ENCODE measurements at places on chromosomes 4 and X.

DNA sequence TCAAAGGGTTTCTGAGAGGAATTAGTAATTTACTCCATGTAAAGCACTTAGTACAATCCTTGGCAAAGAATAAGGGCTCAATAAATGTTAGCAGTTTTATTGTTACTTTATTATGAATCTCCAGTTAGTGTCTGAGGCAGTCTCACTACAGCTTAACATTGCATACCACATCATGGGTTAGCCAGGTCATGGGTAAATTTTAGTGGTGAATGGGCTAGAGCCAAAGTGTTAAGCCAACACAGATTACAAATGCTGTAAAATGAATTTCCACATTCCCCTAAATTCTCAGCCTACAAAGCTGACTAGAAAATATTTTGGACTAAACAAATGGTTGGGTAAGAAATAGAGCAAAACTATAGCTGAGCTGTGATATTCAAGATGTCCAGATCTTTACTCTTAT is 72.4 kb downstream of the NRK start:
- no peak for DNase-seq

DNA sequence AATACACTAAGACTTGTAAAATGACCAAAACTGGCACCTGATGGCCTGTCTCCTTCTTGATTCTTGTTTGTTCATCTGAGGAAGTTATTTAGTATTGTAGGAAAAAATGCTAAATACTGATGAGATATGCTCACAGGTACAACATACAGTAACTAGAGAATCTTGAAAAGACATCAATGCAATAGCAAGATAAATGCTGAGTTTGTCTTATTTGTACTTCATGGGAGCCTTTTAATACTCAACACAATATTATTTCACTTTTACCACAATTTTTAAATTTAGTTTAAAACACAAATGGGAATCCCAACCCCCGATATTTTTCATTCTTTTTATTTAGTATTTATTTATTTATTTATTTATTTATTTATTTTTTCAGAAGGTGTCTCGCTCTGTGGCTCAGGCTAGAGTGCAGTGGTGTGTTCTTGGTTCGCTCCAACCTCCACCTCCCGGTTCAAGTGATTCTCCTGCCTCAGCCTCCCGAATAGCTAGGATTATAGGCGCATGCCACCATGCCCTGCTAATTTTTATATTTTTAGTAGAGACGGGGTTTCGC is 12.1 kb downstream of the HHIP start:
- no peak for DNase-seq

DNA sequence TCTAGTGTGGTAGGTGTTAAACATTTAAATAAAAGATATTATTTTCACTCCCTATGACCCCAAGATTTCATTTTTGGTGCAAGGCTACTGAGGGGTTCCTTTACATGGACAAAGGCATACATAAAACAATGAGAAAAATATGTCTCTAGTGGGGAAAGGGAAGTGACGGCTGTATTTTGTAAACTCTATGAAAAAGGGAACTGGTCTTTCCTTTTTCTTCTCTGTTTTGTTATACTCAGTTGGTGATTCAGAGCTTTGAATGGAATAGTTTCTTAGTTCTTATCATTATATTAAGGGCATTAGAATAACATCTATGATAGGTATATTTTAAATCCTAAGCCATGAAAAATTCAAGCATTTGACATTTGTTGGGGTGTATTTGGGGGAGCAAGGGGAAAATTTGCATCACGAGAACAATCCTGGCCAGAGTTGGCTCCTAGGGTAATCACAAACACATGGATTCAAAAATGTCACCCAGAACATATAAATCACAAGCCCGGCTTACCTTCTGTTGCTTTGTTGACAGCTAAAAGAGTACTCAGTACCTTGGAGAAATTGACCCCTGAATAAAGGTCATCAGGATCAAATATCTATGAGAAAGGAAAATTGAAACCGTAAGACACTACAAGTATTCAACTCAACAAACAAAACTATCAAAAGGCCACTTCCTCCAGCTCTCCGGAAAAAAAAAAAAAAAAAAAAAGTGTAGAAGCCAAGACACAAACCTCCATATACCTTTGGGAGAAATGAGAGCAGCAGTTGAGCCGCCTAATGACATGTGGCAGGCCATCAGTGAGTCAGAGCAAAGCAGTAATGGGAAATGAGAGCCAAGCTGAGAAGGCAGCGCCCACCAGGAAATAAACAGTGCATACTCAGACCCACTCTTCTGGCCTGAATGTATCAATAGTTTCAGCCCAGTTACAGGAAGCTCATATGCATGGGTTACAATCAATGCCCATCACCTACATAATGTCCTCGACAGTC is 33.4 kb downstream of the ARHGEF6 start:
- no peak for DNase-seq

DNA sequence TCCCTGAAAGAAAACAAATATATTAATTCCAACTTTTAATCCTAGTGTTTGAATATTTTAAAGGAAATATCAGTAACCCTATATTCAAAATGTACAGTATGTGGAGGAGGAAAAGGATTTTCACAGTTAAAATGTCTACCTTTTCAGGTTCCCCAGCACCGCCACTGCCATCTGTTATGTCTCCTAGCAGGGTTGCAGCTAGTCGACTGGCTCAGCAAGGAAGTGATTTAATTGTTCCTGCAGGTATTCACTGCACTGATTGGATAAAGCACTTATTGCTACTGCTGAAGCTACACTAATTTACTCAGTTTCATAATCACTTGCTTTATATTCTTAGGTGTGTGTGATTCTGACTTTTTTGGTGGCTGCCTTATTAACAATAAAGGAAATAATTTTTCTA is 65.5 kb upstream of the FHDC1 start:
- no peak for DNase-seq

- DNase-seq, result no peak
Measured at GRCh38 chrX:45447331-45447730, 246.7 kb upstream of the DIPK2B start.

DNA sequence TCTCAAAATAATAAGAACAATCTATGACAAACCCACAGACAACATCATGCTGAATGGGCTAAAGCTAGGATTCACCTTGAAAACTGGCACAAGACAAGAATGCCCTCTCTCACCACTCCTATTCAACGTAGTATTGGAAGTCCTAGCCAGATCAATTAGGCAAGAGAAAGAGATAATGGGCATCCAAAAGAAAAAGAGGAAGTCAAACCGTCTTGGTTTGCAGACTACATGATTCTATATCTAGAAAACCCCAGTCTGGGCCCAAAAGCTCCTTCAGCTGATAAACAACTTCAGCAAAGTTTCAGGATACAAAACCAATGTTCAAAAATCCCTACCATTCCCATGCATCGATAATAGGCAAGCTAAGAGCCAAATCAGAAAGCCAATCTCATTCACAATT is 59.0 kb downstream of the CHM start:
- DNase-seq, result no peak

GRCh38 chr4:177485528-177485927 is 43.3 kb upstream of the AGA start:
- DNase-seq, result no peak

DNA sequence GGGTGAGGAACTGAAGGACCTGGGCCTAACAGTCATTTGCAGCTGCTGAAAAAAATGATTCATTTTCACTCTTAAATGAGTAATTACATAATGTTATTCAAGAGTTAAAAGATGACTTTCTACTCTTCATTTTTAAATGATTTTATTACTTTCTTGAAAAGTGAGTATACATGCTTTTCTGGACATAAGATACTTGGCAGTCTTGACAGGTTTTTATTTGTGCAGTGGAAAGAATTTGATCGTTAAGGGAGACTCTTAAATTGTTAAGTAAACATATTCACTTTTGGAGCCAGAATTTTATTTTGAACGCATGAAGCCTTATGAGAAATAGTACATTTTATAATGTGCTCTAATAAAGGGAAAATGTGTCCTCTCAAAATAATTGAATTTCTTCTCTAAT is 245.7 kb downstream of the TENM3 start:
- no peak for DNase-seq

GRCh38 chr4:78671903-78672815 is 104.0 kb upstream of the BMP2K start:
- DNase-seq, result no peak

GRCh38 chr4:33780952-33781791 is 2463.1 kb downstream of the ARAP2 start:
- no peak for DNase-seq

- no peak for DNase-seq
Measured at GRCh38 chrX:124594017-124594651, 247.8 kb downstream of the SH2D1A start.

DNA sequence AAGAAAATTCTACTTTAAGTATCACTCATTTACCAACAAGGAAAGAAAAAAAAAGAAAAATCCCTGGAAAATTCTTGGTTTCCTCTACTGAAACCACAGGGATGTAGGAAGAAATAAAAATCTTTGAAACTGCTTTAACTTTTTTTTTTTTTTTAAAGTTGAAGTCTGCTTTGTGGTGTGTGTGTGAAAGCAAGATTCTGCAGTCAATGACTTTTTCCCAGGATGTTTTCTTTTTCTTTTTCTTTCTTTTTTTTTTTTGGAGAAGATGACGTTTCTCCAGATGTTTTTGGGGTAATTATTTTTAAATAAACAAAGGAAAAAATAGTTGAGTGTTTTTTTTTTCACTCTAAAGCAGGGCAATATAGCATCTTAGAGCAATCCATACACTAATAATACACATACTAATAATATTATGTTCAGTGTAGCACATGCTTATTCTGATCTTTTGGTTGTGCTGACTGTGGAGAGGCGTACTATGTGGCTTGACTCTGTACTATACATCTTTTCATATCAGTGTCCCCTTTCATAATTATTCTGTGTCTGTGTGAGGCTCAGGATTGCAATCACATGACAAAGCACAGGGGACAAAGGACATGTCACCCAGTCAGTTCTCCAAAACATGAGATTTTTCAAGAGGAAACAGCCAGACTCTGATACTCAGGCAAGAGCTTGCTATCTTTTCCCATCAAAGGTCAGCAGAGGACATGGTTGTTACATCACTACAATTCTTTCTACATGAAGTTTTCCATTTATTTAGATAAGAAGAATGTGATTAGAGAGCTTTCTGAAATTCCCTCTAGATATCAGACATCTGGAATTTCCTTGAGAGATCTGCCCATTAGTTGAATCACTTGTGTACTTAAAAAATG is 111.0 kb downstream of the PDE5A start:
- DNase-seq, result no peak

DNA sequence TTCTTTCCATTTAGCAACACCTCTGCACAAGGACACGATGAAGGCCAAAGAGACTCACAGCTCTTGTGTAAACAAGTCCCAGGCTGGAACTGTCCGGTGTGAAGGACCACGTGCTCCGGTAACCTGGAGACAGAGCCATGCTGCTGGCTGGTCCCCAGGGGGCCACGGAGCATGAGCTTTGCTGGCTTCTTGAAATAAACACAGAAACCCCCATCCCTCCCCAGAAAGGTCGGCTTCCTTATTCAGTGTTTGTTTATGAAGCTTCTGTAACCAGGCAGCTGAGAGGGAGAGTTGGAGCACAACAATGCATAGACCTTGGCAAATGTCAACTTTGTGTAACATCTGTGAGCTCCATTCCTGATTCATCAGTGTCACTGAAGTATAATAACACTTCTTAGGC is 109.4 kb downstream of the GPR143 start:
- no peak for DNase-seq

GRCh38 chrX:45344594-45344993 is 143.9 kb upstream of the DIPK2B start:
- no peak for DNase-seq

DNA sequence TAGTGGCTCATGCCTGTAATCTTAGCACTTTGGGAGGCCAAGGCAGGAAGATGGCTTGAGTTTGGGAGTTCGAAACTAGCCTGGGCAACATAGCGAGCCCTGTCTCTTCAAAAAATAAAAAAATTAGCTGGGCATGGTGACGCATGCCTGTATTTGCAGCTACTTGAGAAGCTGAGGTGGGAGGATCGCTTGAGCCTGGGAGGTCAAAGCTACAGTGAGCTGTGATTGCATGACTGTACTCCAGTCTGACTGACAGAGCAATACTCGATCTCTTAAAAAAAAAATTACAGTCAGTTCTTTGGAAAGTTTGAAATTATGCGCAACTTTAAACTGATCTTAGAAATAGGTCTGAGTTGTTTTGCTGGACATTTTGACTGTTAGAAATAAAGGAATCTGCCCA is 55.8 kb downstream of the DOCK11 start:
- DNase-seq, result no peak

GRCh38 chr4:119099227-119099810 is 36.3 kb upstream of the MYOZ2 start:
- DNase-seq, result no peak
